GM13976 (cell line): ENCODE measurements at places on chromosomes 4 and X.

DNA sequence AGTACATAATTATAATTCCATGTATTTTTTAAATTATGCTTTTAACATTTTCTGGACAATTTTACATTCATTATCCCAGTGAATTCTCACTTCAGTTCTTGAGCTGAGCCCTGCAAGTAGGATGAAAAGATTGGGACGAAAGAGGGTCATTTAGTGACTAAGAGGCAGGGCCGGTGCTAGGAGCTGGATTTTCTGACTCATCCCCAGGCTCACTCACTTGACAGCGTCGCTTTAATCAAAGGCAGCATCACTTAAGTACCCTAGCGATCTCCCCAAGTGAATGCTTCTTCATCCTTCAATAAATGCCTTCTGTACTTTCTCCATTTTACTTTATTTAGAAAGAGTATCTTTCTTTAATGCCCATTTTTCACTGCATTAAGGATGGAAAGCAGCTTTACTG is 263.6 kb downstream of the HS3ST1 start:
- DNase-seq = no peak

DNA sequence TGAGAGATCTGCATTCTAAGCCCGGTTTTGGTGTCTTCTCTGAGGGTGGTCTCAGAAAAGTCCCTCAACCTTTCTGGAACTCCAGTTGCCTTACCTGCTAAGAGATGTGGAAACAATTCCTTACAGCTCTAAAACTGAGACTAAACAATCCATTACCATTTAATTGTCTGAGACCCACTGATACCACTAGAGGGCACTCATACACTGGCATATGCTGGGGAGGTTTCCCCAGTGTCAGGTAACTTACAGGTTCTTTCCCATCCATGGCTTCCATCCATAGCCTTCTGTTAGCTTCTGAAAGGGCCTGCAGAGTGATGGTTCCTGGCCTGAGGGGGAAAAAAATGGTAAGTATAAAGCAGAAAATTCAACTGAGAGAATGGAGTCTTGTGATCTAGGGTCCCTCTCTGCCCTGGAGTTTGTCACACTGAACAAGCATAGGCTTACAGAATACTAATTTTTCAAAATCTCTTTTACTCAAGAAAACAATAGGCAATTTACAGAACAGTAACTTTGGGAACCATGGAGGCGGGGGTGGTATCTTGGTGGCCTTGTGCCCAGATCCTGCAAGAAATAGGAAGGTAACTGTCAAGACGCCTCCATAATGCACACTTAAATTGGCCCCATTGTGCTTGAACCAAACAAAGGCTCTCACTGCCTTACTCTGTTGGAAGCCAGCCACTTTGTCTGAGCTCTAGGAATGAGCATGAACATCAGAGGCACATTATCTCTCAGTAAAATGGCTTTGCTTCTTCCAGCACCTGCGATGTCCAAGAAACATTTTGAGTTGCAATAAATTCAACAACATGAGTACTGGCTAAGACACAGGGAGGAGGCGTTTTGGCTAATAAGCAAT is 236.1 kb downstream of the OPHN1 start:
- DNase-seq = peak; percentile 32

DNA sequence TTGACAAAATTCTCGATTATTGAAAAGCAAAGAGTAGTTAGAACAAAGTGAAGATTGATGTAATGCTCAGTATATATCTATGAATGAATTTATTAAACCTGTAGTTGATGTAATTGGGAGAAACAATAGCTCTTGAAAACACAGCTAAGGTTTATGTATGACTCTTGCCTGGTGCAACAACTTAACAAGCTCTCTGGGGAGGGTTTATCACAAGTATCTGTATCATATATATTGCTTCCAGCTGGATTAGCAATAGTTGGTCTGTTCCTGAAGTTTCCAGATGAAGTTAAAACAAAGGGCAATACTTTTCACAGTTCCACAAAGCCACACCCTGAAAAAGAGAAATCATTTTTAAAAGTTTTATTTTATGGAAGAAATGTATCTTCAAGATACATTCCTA is 91.4 kb downstream of the ARSJ start:
- no peak for DNase-seq

DNA sequence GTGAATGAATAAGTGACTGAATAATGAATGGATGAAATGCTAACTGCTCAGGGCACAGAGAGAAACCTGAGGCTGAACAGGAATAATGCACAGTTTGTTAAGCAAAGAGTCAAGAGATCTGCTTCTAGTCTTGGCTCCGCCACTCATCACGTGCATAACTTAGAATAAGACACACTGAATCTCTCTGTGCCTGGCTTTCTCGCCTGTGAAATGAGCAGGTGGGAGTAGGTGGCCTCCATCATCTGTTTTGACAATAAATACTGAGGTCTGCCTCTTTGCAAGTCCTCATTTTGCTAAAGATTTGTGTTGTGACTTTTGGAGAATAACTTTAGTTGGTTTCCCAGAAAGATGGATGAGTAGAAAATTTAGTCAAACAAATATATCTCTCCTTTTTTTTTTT is 318.0 kb downstream of the FBXW7 start:
- DNase-seq = no peak

GRCh38 chrX:54817220-54817820 is 9.8 kb downstream of the MAGED2 start:
- no peak for DNase-seq

GRCh38 chrX:140141444-140142029 is 176.2 kb upstream of the CXorf66 start:
- peak; percentile 42 for DNase-seq

GRCh38 chrX:122439831-122440230 is 744.2 kb upstream of the GRIA3 start:
- no peak for DNase-seq

GRCh38 chrX:52574416-52575275 is 57.8 kb upstream of the XAGE1B start:
- peak; percentile 41 for DNase-seq

DNA sequence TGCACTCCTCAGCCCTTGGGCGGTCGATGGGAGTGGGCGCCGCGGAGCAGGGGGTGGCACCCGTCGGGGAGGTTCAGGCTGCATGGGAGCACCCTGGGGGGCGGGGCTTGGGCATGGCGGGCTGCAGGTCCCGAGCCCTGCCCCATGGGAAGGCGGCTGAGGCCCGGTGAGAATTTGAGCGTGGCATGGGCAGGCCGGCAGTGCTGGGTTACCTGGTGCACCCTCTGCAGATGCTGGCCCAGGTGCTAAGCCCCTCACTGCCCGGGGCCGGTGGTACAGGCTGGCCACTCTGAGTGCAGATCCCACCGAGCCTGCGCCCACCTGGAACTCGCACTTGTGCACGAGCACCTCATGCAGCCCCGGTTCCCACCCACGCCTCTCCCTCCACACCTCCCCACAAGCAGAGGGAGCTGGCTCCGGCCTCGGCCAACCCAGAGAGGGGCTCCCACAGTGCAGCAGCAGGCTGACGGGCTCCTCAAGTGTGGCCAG is 556.3 kb downstream of the GALNTL6 start:
- DNase-seq = no peak

DNA sequence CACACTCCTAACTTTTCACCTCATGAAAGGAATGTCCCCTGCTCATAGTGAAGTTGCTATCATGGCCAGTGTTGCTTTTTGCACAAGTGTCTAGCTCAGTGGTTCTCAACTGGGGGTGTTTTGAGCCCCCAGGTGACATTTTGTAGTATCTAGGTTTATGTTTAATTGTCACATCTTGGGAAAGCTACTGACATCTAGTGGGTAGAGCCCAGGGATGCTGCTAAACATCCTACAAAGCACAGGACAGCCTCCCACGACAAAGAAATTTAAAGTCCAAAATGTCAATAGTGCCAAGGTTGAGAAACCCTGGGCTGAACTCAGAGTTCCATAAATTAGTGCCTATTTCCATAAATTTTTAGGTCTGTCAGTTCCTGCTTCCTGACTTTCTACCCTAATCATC is 70.7 kb upstream of the HCCS start:
- no peak for DNase-seq

GRCh38 chrX:39848243-39848642 is 249.5 kb downstream of the BCOR start:
- no peak for DNase-seq

DNA sequence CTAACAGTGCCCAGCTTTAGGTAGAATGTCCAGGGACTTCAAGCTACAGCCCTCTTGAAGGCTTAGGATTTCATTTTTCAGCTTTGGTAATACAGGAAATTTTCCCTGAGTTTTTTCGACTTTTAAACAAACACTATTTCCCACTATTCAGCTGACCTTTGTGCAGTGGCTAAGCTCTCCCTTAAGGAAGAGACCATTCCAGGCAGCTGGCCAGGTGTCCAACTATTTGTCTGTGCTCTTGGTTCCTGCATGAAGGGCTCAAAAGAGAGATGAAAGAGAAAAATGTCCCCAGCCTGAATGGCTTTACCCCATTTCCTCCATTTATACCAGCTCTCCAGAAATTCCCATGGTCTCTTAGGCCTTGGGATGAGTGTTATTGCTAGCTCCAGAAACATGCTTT is 111.9 kb upstream of the KLF8 start:
- no peak for DNase-seq

DNA sequence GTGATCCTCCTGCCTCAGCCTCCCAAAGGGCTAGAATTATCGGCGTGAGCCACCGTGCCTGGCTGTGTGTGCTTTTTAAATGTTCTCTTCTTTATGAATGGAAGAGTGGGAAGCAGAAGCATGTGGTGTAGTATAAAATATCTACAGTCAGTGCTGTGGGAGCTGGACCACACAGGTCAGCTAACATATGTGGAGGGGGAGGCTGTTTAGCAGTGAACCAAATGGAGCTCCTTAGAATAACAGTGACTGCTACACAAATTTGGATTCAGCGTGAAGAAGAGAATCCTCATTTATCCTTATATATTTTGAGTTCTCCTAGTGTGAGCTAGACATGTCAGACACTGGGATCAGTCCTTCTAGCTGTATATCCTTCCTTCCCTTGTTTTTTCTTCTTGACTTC is 3.2 kb downstream of the SNX25 start:
- no peak for DNase-seq

DNA sequence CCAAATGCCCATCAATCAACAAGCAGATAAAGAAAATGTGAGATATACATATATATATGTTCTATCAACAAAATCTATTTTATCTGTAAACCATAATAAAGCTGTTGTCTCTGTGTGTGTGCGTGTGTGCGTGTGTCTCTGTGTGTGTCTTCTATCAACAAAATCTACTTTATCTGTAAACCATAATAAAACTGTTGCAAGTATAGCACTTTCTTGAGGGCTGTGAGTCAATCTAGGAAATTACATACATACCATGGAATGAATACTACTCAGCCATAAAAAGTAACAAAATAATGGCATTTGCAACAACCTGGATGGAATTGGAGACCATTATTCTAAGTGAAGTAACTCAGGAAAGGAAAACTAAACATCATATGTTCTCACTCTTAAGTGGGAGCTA is 12.5 kb upstream of the PLK4 start:
- DNase-seq = no peak
